Right forelimb (tissue), 1 donor: ENCODE measurements at places on chromosomes 13 and 19.

- peak; percentile 50 for DNase-seq
Measured at GRCh38 chr13:62512194-62513141, 1096.8 kb upstream of the PCDH20 start.

DNA sequence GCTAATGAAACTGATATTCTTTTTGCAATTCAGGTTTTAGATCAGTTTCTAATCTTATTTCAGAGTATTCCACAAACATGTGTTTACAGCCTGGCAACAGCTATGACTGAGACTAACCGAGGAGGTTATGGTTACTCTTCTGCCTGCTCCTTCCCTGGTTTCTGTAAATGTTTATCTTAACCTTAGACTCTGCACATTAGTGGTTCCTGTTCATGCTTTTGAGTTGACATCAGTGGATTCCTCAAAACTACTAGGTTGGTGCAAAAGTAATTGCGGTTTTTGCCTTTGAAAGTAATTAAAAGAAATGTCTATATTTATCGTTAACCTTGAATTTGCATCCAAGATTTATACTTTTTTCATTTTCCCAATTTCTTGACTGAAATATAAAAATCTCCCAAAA is 237.0 kb upstream of the TSHZ3 start:
- DNase-seq, result no peak

GRCh38 chr13:64347664-64348063 is 2882.5 kb downstream of the PCDH9 start:
- no peak for DNase-seq

DNA sequence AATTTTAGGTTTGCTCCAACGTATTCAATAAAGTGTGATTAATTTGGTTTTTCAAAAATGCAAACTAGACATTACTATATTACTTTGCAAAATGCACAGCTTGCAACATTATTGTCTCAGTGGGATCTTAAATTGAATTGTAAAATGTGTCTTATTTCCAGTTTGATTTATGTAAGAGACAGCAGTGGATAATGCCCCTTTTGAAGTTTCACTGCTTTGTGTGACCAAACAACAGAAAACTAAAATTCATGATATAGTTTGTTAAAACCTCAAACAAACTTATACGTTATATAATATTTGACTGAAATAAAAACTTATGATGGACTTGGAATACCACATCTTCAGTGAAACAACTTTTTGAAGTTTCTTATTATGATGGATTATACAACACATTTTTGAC is 279.8 kb downstream of the DACH1 start:
- DNase-seq, result no peak

GRCh38 chr13:19153782-19154450 is 27.7 kb downstream of the TUBA3C start:
- DNase-seq, result no peak

GRCh38 chr13:42355491-42356183 is 83.7 kb downstream of the AKAP11 start:
- DNase-seq, result no peak

GRCh38 chr19:10808937-10809649 is 26.9 kb downstream of the TMED1 start:
- no peak for DNase-seq
